ENCODE measurements at places on chromosomes 7 and 10.

DNA sequence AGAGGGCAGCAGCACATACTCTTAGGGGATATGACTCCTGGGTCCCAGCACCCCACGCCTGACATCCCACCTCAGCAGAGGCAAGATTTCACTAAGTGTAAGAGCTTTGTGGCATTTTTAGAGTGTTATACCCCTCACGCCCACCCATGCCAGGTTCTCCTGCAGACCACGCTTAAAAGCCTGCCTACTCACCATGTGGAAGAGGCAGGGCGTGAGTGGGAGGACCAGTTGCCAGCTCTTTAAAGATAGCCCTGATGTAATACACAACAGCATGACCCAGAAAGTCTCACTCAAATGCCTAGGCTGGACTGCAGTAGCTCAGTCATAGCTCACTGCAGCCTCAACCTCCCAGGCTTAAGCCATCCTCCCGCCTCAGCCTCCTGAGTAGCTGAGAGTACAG, 44.4 kb upstream of the CELF2 start:
- no peak for DNase-seq

- DNase-seq = no peak
Observed at GRCh38 chr7:73824986-73825385, 5.8 kb upstream of the CLDN4 start.

- DNase-seq = no peak
Observed at GRCh38 chr10:109892931-109893330, 30.4 kb downstream of the XPNPEP1 start.

DNA sequence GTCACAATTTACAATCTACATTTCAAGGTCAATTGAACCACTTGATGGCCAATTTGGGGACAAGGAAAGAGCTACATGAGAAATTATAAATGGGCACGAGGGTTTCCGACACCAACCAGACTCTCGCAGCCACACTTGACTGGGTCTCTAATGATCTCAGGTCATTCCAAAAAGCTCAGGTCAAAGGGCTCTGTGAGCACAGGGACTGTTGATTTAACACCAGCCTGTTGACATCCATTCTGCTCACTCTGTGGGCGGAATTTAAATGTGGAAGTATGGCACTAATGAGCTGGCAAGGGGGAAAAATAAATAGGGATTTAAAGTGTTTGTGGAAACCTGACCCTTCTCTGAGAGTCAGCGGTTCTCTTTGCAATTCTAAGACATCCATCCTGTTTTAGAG, 810.7 kb upstream of the AUTS2 start:
- no peak for DNase-seq

GRCh38 chr7:71254751-71255150, 122.8 kb downstream of the GALNT17 start:
- DNase-seq = no peak

DNA sequence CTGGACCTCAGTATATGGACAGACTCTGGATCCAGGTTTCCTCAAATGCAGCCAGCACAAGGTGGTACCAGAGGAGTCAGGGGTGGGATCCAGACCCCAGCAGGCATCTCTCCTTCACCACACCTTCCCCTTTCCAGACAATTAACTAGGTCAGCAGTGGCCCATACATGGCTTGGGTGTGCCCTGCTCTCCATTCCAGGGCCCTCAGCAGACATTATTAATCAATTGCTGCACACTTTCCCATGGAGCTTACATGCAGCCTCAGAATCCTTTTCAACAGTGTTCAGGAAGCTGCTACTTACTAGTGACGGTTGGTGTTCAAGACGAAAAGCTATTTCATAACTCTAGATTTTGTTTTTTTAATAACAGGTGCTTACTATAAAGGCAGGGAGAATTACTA, 6.0 kb downstream of the COL13A1 start:
- no peak for DNase-seq

DNA sequence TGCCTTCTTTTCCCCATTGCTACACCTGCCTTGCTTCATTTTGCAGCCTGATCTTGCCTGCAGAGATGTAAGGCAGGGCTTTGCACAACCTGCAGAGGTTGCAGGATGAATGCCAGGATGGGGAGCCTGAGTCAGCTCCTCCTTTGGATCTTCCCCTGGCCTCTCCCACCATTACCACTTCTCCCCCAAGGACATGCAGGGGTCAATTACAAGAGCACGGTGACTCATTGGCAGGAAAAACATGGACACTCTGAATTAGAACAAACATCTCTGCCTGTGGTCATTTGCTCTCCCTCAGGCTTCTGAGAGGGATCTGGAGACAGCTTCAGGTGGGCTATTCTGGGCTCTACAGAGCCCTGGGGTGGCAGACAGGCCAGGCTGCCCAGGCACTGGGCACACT, 89.2 kb downstream of the HERPUD2 start:
- no peak for DNase-seq

- DNase-seq = no peak
Observed at GRCh38 chr7:20828947-20829346, 42.3 kb upstream of the SP8 start.

DNA sequence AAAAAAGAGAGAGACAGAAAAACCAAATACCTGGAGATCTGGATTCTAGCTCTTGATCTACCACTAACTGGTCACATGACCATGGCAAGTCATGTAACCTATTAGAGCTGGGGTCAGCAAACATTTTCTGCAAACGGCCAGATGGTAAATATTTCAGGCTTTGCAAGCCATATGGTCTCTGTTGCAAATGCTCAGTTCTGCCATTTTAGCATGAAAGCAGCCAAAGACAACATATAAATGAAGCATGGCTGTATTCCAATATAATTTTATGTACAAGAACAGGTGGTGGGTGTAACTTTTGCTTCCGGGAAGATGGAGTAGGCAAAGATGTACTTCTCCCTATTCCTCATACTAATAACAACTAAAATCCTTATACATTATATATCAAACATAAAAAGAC, 6.7 kb downstream of the FRA10AC1 start:
- DNase-seq = no peak

DNA sequence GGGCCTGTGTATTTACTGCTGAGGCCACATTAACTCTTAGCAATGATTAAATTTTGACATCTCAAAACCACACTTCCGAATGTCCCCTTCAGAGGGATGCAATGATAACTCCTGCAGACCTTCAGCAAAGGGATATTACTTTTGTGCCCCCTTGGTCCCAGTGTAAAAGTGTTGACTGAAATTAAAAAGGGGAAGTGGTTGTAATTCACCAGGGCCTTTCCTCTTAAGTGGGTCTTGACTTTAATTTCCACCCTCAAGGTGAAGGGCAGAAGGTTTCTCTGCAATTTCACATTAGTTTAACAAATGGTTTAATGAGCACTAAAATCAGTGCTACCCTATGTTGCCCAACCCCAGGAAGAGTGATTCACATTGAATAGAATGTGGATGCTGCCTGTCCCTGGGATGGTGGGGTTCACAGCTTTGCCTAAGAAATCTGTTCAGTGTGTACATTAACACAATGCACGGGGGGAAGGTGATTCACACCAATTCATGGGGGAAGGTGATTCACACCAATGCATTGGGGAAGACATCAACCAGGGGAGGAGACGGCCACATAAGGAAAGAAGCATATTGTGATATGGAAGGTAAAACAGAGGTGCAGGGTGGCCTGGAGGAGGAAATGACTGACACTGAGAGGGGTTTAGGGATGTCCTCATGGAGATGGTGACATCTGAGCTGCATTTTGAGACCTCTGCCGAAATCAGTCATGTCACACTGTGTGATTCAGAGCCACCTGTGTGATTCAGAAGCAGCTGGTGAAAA, 19.4 kb upstream of the TNS3 start:
- DNase-seq = no peak

DNA sequence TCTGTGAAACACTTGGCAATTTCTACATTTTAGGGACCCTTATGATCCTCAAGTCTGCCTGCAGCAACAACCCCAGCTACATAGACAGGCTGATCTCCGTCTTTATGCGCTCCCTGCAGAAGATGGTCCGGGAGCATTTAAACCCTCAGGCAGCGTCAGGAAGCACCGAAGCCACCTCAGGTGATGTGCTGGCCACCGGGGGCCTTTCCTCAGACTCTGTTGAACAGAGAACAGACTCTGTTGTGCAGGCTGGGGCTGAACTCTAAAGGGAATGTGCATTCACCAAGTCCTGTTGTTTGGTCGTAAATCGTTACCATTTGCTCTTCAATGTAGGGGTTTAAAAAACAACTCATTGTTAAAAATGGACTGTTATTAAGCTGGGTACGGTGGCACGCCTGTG, 86.3 kb downstream of the TRRAP start:
- DNase-seq = no peak

DNA sequence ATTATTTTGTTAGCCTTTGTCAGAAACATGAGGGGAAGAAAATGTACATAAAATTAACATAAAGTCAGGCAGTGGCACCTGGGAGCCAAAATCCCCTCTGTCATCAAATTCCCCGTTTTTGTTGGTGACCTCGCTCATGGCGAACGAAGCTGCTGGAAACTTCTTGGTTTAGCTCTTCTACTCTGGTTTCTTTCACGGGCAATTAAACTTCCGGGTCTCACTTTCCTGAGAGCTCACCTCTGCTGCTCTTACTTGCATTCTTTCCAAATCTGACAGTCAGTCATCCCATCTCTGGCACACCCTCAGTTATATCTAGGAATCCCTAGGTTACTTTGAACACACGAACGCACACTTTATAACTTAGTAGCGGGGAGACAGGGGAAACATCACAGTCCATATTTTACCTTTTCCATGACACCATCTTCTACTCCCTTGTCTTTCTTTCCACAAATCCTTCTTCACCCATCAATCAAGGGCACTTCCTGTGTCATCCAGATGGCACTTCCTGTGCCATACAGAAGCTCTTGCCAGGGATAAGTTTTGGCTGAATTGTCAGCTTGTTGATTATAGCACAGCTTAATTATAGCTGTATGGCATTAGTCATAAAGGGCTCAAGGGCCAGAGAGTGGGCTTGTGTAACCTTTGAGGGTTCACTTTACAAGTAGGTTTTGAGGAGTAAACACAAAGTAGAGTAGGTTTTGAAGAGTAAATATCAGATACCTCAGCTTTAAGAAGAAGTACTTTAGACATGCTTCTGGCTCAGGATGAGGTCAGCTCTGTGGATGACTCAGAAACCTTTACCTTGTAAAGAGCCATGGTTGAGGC, 105.1 kb downstream of the GATA3 start:
- DNase-seq = no peak

DNA sequence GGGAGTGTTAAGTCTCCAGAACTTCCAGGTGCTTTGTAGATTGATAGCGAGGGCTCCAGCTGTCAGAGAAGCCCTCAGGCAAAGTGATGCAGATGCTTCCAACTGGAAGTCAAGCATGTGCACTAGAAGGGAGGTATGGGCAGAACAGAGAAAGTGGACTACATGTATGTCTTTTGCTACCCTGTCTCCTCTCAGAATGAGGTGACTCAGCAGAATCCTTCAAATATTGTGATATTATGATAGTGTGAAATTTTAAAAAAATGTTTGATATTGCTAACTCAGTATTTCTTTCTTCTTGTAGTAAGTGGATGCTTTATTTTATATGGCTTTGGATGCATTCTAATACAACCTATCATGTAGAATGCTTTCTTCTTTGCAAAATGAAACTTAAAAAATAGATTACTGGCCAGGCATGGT, 138.9 kb upstream of the SVIL start:
- no peak for DNase-seq

- DNase-seq = no peak
Observed at GRCh38 chr10:28939281-28940157, 262.2 kb downstream of the BAMBI start.

- DNase-seq = no peak
Observed at GRCh38 chr7:155381852-155382801, 75.8 kb upstream of the EN2 start.

DNA sequence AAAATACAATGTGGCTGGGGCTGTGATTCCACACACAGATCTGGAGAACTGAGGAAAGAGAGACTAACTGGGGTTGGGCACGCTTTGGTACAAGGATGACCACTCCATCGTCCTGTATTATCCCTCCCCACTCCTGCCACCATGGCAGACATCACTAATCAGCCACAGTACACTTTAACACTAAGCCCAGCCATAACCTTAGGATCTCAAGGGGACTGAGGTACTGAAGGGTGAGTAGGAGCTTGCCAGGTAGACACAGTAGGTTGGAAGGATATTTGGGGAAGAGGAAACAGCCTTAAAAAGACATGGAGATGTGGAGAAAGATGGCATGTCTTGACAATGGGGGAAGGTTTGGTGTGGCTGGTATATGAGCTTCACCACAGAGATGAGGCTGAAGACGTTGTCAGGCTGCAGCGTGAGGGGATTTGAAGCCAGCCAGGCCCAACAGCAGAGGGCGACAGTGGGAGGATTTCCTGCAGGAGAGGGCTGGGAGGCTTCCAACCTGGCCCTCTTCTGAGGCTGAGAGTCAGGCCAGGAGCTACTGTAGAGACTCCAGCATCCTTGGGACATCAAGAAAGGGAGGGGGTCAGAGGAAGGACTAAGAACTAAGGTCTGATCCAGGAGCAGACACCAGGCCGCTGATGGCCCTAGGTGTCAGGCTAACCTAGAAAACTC, 58.6 kb upstream of the COL13A1 start:
- DNase-seq = no peak

- no peak for DNase-seq
Observed at GRCh38 chr10:126913316-126913715, 8.1 kb downstream of the DOCK1 start.

GRCh38 chr10:74898201-74898976, 72.0 kb downstream of the KAT6B start:
- no peak for DNase-seq

DNA sequence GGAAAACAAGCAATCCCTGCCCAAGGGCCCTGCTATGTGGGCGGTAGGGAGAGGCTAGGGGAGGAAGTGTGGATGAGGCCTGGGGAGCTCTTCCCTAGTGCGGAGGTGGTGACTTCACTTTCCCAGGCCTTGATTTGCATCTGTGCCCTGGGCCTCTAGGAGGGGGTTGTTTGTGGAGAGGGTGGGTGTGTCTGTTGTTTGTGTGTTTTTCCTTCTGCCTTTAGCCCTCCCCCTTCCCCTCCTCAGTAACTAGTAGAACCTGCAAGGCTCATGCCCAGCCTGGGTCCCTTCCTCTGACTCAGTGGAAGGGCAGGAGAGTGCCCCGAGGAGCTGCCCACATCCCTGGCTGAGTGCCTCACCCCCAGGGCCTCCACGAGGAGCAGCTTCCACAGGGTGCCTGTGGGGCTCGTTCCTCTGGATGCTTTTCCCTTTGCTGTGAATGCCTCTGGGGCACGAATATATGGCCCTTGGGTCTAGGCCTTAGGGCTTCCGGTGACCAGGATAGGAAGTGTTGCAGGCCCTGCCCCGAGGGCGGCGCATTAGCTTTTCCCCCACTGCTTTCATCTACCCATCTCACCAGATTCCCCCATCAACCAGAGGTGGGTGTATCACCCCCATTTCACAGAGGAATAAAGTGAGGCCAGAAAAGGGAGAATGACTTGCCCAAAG, 89.4 kb upstream of the DUSP5 start:
- no peak for DNase-seq

- DNase-seq = no peak
Observed at GRCh38 chr7:48691788-48692187, 232.6 kb upstream of the CDC14C start.

All from T-helper 9 cell (primary cell).